HEK293T (cell line): ENCODE measurements at places on chromosomes 7 and 10.

- DNase-seq, result no peak
These were observed 30.6 kb downstream of the GARS1 start for GRCh38 chr7:30625283-30625682.

GRCh38 chr10:96377816-96378294 lies 19.1 kb upstream of the OPALIN start:
- DNase-seq, result no peak

GRCh38 chr10:79060641-79061255 lies 8.0 kb upstream of the ZMIZ1 start:
- no peak for DNase-seq

GRCh38 chr10:86345296-86345858 lies 21.2 kb downstream of the GRID1 start:
- no peak for DNase-seq

DNA sequence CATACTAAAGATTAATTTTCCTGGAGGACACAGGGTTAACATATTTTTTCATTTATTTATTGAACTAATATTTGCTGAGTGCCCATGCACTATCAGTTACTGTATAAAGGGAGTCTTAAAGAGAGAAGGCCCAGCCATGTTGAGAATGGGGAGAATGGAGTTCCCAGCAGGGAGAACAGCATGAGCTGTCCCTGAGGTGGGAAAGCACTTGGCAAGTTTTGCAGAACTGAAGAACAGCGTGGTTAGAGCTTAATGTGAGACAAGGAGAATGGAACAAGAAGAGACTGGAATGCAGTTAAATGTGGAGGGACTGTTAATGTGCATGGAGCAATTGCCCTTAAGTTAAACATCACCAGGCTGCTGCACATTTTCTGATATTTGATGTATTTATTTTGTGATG lies 435.4 kb downstream of the SUGCT start:
- no peak for DNase-seq

DNA sequence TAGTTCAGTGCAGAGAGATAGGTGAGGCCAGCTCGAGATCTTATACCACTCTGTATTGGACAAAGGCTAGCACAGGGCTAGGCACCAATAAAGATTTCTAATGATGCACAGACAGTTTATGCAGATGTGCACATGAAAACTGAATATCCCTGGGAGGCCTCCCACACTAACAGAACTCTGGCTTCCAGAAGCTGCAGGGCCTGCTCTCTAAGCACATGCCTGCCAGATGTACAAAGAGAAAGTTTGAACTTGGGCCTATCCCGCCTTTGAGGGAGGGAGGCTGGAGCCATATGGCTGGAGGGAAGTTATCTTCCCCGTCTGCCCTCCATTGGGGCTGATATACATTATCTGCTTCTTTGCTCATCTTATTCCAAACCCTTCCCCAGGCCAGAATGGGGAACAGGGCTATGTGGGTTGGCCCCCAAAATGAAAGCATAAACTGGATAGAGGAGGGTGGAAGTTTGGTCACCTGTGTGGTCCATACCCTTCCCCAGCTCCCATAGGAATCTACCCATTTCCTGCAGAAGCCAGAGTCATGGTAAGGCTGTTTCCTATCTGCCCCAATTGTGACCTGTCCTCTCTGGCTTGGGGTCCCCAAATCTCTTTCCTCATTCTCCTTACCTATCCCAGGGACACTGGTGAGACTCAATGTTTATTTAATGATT lies 3.8 kb downstream of the KAZALD1 start:
- DNase-seq, result no peak

DNA sequence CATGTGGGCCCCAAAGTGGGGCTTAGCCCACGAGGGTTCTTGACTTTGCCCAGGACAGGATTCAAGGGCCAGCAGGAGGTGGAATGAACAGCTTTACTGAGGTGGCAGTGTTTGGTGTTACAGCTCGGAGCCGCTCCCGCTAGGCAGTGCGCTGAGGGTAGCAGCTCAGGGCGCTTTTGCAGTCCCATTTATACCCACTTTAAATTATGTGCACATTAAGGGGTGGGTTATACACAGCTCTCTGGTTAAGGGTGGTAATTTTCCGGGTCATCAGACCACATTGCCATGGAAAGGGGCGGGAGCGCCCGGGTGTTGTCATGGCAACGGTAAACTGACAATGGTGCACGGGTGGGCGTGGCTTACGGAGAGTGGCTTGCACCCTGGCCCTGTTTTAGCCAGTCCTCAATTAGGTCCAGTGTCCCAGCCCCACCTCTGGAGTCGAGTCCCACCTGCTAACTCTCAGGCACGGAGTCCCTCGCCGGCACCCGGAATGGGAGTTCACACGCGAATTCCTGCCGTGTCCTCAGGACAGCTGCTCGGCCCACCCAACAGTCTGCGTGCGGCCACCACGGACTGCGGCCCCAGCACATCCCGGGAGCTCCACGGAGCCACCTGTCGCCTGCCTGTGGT lies 58.2 kb upstream of the PDGFA start:
- no peak for DNase-seq

GRCh38 chr7:24948739-24949138 lies 31.2 kb downstream of the OSBPL3 start:
- DNase-seq, result no peak

DNA sequence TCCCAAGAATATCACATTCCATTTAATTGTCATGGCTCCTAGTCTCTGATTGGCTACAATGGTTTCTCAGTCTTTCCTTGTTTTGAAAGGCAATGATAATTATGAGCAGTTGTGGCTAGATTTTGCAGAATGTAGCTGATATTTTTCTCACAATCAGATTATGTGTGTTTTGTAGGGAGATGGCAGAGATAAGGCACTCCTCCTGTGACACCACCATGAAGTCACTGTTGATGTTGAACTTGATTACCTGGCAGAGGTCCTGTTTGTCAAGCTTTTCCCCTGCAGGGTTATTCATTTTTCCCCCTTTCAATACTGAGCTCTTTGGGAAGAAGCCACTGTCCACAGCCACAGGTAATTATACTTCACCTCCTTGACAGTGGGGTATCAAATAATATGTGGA lies 602.9 kb upstream of the PFKP start:
- no peak for DNase-seq

DNA sequence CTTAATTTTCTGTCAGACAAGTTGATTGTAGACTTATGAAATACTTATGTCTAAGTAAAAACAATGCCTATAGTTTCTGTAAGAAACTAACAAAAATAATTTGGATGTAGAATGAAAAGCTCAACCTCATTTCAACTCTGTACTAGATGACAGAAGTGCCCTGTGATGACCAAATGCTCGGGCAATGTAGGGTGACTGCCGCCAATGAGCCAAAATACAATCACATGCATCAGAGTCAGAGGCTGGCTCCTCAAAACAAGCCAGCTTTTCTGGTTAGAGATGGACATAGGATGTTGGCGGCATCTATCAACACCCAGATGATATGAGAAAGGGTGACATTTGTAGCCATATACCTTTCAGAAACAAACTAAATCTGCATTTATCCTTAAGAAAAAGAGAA lies 23.9 kb downstream of the LMOD2 start:
- DNase-seq, result no peak

DNA sequence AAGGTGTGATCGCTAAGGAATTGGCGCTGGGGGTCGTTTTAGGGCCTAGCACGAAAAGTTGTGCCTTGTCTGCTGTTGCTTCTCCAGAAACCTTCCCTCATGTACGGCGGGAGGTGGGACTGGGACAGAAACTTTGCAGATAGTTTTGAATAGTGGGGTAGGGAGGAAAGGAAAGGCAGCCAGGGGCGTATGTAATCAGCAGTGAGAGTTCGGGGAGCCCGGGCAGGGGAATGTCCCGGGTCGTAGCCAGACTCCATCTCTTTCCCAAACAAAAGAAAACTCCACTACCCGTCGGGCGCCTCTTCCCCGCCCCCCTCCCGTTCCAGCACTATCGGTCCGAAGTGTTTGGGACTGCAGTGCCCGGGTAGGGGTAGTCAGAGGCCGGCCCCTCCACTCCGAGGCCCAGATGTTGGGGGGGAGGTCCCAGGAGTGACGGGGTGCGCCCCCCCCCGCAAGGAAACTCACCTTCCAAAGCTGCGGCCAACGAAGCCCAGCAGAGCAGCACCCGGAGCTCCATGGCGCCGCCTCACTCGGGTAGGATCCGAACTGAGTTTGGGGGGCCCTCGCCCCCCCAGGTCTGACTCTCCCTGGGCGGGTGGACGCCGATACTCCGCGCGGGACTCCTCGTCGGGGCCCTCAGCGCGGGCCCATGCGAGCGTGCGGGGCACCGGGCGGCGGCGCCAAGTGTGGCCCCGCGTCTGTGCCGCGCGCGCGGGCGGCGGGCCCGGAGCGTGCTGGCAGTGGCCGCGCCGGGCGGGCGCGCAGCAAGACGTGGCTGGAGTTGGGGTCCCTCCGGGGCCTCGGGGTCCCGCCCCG lies 601 bp downstream of the EPHB4 start:
- no peak for DNase-seq

DNA sequence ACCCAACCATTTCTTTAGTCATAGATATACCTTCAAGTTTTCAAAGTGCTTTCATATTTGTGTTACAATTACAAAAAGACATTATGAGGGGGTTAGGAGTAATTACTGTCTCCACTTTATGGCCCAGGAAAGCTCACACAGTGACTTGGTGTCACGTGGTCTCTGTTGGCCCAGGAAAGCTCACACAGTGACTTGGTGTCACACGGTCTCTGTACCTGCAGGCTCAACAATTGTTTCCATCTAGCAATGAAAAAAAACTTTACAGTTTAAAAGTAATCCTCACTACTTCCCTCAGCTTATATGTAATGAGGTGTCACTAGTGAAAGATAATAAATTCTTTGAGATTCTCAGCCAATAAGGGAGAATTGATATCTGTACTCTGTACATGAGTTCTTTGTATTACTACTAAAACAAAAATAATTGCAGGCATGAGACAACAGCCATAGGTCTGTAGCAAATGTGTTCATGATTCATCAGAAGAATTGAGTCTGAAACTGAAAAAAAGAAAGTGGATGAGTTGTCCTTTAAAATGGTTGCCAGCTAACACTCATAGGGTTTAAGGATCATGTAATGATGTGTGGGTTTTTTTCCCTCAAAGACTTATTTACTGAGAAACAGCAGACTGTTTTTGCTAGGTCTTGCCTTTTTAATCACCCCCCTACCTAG lies 10.9 kb downstream of the OGDH start:
- no peak for DNase-seq

GRCh38 chr7:158444501-158445420 lies 142.9 kb downstream of the PTPRN2 start:
- no peak for DNase-seq

DNA sequence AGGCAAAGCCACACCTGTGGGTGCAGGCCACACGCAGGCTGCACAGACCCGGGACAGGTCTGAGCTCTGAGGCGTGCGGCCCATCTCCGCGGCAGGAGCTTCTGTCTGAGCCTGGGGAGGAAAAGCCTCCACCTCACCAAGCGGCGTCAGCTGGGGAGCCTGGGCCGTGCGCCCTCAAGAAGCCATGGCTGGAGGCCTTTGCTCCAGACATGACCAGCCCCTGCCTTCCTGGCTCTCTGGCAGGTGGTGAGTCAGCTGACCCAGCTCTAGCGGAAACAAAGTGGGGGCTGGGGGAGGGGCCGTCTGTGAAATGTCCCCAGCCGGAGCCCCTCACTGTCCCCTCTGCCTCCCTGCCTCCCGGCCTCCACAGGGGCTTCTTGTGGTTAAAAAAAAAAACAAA lies 12.5 kb downstream of the GPER1 start:
- DNase-seq, result no peak

- no peak for DNase-seq
These were observed 45.5 kb upstream of the DMBT1 start for GRCh38 chr10:122515022-122515424.

DNA sequence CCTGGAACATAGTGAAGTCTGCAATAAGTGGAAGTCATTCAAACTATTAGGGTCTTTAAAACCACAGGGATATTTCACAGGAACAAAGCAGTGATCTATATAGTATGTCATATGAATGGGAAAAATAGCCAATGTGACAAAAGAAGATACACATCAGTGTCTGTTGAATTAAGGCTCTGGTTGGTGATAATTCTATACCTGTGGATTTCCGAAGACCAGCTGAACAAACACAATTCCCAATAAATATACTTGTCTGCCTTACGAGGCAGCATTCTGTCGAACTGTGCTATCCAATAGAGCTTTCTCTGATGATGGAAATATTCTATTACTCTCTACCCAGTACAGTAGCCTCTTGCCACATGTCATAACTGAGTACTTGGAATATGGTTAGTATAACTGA lies 55.9 kb upstream of the CAV2 start:
- no peak for DNase-seq

DNA sequence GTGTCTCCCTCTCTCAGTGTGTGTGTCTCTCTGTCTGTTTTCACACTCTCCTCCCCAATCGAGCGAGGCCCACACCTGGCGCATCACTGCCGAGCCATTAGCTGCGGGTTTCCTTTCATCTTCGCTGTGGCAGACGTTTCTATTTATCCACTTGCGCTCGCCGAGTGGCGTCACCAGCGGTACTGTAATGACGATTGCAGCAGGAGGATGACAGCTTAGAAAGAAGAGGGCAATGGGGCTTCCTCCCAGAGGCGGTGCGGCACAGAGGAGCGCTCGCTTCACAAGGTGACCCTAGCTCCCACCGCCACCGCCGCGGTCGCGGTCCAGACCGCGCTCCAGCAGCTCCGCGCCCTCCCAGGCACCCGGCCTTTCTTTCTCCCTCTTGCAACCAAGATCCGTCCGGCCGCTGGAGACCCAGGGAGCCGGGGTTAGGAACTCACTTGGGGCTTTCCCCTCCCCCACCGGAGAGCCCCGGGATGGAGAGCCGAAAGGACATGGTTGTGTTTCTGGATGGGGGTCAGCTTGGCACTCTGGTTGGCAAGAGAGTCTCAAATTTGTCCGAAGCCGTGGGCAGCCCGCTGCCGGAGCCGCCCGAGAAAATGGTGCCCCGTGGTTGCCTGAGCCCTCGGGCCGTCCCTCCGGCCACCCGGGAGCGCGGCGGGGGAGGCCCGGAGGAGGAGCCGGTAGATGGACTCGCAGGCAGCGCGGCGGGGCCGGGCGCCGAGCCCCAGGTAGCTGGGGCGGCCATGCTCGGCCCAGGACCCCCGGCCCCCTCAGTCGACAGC lies at the start of gene EVX1:
Gene EVX1, plus strand, starts transcription at position 248 of the 785 bp plus-strand sequence. Its CDS starts 229 bp downstream, at position 477.
- DNase-seq, result no peak

DNA sequence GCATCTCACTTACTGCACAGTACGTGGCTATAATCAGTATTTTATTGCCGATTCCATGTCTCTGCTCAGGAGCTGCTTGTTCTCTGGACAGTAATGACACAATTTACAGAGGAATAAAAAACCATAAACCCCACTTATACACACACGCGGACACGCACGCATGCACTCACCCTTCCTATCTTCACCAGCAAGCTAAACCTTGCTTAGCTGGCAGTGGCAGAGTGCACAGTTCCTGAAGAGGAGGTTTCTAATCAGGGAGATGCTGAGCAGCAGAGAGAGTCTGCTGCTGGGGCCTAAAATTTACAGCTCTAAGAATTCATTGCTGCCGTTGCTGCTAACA lies 66.3 kb downstream of the SND1 start:
- no peak for DNase-seq

- no peak for DNase-seq
These were observed 89.1 kb upstream of the SP4 start for GRCh38 chr7:21338728-21339164.
